ENCODE measurements at places on chromosomes 1 and 21. TPM values are rescaled to one million over a fixed set of nuclear protein-coding genes. Genes with fewer than 3 reads are reported as not detected.
A peak's percentile ranks its signal among the peaks of the same experiment; 100 is the strongest.

The PDC gene
- not detected for total RNA-seq

DNA sequence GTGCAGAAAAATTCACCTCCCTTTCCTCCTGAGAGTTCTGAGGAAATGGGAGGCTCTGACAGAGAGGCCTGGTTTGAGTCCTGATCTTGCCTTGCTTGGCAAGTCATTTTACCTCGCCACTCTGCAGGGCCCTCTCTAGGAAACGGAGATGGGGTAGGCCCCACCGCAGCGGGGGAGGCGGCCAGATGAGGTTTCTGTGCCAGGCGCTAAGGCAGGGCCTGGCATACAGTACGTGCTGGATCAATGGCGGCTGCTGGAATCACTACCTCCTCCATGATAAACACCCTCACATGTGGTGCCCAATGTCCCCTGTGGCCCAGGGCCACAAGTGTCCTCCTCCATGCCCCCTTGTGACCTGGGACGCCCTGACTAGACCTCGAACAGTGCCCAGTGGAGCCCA is 499 bp upstream of the PLEKHG5 start:
- no peaks in the 10 kb centered on the region for H3K27me3 ChIP-seq
- no peaks in the 10 kb centered on the region for H3K36me3 ChIP-seq
- no peak for DNase-seq
- peaks cover 28% of the 10 kb centered on the region for H3K4me1 ChIP-seq
- H3K4me3 ChIP-seq = no peak overlapping the region

- no peak overlapping the region for H3K4me3 ChIP-seq
- no peak for DNase-seq
- no peaks in the 10 kb centered on the region for H3K27me3 ChIP-seq
- peak overlapping the region; percentile 83 for H3K27ac ChIP-seq
- no peaks in the 10 kb centered on the region for H3K36me3 ChIP-seq
These were observed 6.2 kb downstream of the AHDC1 start for GRCh38 chr1:27597516-27598294.

DNA sequence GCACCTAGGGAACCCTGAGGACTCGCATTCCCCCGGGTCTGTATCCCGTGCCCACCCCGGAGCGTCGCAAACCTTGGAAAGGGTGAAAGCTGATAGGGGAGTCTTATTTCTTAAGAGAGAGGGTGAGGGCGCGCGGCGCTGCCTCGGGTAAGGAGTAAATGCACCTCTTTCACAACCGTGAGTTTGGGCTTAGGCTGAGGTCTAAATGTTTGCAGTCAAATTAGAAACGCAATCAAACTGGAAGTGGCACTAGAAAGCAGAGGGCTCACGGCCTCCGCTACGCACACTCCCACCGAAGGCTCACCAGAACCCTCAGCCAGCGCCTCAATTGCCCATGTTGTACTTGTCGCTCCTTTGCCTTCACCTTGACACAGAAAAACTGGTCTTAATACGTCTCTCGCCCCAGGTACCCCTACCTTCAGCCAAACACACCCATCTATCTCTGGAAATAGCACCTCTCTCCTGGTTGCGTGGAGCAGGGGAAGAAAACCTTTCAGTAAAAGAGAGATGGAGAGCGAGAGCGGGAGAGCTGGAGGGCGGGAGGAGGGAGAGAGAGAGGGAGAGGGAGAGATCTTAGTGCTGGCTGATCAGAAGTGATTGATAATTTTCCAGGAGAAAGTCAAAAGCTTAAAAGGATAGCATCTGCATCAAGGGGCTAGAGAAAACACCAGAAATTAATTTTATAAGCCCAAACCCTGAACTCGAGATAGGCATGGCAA is 1.7 kb upstream of the HLX start:
- no peak for DNase-seq
- no peak overlapping the region for H3K27ac ChIP-seq
- peaks cover 81% of the 10 kb centered on the region for H3K27me3 ChIP-seq

- H3K36me3 ChIP-seq = no peaks in the 10 kb centered on the region
- H3K4me1 ChIP-seq = peaks cover 17% of the 10 kb centered on the region
- no peaks in the 10 kb centered on the region for H3K27me3 ChIP-seq
- H3K4me3 ChIP-seq = no peak overlapping the region
- H3K27ac ChIP-seq = no peak overlapping the region
- DNase-seq = no peak
These were observed 237.1 kb downstream of the SLC45A1 start for GRCh38 chr1:8554956-8555534.

DNA sequence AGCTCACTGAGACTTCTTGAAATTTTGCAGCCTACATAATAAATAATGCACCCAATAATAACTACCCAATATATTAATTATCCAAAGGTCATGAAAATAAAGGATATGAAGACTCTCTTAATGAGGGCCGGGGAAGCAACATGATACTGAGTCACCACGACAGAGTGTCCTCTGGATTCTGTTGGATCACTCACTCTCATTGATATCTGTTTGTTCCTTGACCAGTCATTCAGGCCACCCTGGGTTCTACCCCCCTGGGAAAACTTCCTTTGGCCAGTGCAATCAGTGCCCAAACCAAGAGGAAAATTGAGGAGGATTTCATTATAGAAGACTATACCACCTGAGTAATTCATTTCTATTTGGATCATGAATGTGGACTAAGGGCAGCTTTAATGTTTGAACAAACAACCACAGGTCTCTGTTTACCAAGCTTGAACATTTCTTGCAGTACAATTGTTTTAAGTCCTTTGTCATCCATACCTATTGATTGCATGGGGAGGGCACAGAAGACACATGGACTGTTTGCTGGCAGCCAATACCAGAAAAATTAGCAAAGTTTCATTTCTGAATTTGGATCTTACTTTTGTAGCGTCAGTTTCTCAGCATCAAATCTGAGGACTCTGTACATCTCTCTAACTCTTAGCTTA is 137.2 kb upstream of the FGGY start:
- H3K36me3 ChIP-seq = no peaks in the 10 kb centered on the region
- no peak overlapping the region for H3K27ac ChIP-seq
- DNase-seq = no peak
- no peaks in the 10 kb centered on the region for H3K27me3 ChIP-seq
- no peaks in the 10 kb centered on the region for H3K4me1 ChIP-seq
